ENCODE measurements at places on chromosomes 3 and 15. TPM values are rescaled to one million over a fixed set of nuclear protein-coding genes. Genes with fewer than 3 reads are reported as not detected.

GRCh38 chr3:105781871-105782270, 86.9 kb downstream of the CBLB start:
- H3K36me3 ChIP-seq, result no peaks in the 10 kb centered on the region
- peaks cover 6% of the 10 kb centered on the region for H3K4me1 ChIP-seq
- no peak overlapping the region for H3K27ac ChIP-seq
- peak; percentile 42 for DNase-seq
- H3K4me3 ChIP-seq, result no peak overlapping the region

DNA sequence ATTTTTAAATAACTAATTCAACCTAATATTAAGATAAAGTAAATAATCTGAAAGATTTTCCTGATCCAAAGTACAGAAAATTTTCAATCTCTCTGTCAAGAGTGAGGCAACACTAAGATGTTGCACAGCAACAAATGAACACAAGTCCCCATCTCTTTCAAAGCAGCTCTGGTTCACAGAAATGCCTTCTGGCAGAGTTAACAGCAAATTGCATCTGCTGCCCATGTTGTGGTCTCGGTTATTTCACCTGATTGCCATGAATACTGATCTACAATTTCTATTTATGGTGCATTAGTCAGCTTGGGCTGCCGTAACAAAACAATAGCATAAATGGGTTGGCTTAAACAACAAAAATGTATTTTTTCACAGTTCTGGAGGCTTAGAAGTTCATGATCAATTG, 167.3 kb downstream of the BCHE start:
- no peak for DNase-seq
- no peaks in the 10 kb centered on the region for H3K36me3 ChIP-seq
- no peaks in the 10 kb centered on the region for H3K27me3 ChIP-seq

- no peaks in the 10 kb centered on the region for H3K27me3 ChIP-seq
- no peak overlapping the region for H3K4me3 ChIP-seq
- DNase-seq, result no peak
- H3K36me3 ChIP-seq, result no peaks in the 10 kb centered on the region
- no peak overlapping the region for H3K27ac ChIP-seq
These were observed 75.6 kb downstream of the ADAMTS17 start for GRCh38 chr15:100266166-100266565.

The CASR gene
- 0.06 TPM for total RNA-seq

The UROC1 gene
- total RNA-seq, result not detected

Measured in cardiac muscle cell (in vitro differentiated cells and primary cell).